ENCODE measurements at places on chromosomes 1 and 21.
A peak's percentile ranks its signal among the peaks of the same experiment; 100 is the strongest.

DNA sequence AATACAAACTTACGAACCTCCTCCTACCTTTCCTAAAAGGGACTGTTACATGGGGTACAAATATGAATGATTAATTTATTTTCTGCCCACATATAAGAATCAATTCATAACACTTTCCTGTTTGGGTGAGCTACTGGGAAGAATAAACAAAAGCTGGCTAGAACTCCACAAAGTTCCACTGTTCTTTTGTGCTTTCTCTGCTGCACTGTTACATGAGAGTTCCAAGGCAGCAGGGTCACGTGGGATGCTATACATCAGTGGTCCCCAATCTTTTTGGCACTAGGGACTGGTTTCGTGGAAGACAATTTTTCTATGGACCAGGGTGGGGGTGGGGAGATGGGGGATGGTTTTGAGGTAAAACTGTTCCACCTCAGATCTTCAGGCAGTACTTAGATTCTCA lies 2.2 kb upstream of the ANGPTL7 start:
- no peak for DNase-seq

GRCh38 chr1:12697397-12697796 lies 18.5 kb upstream of the AADACL3 start:
- peak; percentile 37 for DNase-seq

DNA sequence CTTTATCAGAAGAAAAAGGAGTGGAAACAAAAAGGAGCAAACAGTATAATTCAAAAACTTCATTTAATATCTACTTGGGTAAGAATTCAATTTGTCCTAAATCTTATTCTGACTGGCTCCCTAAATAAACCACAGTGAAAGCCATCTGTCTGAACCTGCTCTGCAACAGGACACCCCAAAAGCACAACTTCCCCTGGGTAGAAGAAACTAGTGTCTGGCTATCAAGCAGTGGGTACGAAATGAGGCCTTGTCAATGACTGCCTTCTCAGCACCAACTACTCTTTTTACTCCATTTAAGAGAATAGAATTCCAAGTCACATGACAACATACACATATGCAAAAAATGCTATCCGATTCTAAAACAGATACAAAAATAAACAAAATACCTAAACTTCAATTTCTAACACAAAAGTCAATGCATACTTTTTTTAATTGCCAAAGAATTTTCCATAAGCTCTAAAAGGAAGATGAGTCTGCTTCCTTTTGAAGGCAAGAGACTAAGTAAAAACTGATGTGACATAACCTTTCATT lies 206.8 kb downstream of the SLC45A1 start:
- DNase-seq: no peak

- DNase-seq: no peak
Observed at GRCh38 chr1:116690849-116691406, 23.4 kb upstream of the IGSF3 start.

GRCh38 chr1:12722626-12723025 lies 6.7 kb downstream of the AADACL3 start:
- no peak for DNase-seq

DNA sequence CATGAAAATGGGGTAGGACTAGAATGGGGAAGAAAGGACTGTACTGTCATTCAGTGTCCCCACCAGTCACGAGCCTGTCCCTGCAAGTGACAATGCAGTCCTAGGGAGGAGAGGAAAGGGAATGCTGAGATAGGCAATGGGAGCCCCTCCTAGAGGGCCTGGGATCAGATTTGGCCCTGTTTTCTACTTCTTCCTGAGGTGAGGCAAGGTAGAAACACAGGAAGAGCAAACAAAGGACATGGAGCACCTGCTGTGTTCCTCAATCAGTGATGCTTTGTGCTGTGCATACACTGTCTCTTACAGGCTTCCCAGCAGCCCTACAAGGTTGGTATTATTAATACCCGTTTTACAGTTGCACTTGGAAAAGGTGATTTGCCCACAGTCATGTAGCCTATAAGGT lies 6.1 kb downstream of the FABP3 start:
- DNase-seq: no peak

- no peak for DNase-seq
Observed at GRCh38 chr1:30099587-30100523, 623.5 kb downstream of the MATN1 start.

GRCh38 chr1:43902058-43902831 lies 31.4 kb upstream of the ARTN start:
- DNase-seq: no peak

DNA sequence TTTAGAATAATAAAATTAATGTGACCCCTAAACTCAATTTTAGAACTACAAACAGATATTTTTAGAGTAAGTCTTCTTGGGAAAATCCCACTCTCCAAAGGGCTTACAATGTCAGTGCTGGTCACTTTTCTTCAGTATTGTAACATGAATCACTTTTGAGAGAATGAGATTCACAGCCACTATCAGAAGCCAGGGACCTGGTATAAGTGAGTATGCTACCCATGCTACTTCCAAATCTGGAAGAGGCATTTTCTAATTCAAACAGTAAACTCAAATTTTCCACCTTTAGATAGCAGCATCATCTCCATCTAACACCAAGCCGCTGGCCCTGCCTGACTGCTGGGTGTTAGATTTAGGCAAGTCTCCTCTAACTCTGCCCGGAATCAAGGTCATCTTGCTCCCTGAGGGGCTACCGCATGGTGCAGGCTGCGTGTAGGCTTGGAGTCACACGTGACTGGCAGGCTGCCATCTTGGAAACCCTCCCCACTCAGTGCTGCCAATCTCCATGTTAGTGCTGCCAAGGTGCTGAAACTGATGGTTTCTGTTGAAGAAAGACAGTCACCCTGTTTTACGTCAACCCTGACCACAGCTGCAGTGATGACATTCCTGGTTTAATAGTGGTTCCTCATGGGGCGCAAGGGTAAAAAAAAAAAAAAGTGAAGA lies 882.9 kb upstream of the B3GALT2 start:
- no peak for DNase-seq

GRCh38 chr1:60073605-60074278 lies at the start of gene C1orf87:
TSS of gene C1orf87 (minus strand) at chr1:60073770. CDS start at chr1:60072643, 1,127 bp downstream.
- no peak for DNase-seq

- no peak for DNase-seq
Observed at GRCh38 chr1:245062741-245063305, 92.0 kb upstream of the KIF26B start.

DNA sequence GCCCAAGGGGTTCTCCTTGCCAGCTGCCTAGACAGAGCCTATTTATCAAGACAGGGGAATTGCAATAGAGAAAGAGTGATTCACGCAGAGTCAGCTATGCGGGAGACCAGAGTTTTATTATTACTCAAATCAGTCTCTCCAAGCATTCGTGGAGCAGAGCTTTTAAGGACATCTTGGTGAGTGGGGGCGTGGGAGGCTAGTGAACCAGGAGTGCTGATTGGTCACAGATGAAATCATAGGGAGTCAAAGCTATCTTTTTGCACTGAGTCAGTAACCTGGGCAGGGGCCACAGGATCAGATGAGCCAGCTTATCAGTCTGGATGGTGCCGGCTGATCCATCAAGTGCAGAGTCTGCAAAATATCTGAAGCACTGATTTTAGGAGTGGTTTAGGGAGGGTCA lies 64.8 kb upstream of the MRPS6 start:
- no peak for DNase-seq

DNA sequence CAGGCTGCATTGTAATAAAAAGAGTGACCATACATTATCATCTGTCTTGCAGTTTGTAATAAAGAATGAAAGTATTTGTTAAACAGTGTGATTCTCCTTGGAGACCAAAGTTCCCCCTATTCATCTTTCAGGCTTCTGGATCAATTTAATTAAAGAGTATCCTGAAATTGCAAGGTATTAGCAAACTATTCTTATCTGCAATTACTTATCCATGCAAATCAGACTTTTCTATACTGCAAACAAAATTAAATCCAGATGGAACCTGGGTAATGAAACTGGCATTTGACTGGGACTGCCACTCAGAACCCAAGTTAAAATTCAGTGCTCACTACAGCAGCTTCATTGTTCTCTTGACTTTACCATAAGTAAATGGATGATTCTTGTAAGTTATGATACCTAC lies 37.1 kb downstream of the JAK1 start:
- DNase-seq: no peak

DNA sequence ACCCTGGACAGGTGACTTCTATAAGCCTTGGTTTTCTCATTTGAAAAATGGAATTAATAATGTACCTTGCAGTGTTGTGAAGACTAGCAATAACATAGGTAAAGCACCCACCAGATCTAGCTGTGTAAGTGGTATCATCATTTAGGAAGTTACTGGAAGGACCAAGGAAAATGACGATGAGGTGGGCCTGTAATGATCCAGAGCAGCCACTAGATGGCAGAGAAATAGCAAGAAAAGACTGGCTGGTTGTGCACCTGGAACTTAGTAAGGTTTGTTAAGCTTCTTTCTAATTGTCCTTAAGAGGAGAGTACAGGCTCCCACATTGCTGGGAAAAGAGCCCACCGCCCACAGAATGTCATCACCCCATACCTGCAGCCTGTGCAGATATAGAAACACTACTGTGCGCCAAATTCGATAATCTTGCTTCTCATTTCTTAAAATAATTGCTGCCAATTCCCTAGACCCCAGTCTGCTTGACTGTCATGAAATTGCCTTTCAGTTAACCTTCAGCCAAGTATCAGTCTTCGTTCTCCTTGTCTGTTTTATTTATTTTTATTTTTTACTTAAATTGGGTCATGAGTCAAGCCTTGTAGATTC lies 37.2 kb downstream of the WNT4 start:
- no peak for DNase-seq

GRCh38 chr1:4584449-4584848 lies 70.0 kb upstream of the AJAP1 start:
- no peak for DNase-seq

DNA sequence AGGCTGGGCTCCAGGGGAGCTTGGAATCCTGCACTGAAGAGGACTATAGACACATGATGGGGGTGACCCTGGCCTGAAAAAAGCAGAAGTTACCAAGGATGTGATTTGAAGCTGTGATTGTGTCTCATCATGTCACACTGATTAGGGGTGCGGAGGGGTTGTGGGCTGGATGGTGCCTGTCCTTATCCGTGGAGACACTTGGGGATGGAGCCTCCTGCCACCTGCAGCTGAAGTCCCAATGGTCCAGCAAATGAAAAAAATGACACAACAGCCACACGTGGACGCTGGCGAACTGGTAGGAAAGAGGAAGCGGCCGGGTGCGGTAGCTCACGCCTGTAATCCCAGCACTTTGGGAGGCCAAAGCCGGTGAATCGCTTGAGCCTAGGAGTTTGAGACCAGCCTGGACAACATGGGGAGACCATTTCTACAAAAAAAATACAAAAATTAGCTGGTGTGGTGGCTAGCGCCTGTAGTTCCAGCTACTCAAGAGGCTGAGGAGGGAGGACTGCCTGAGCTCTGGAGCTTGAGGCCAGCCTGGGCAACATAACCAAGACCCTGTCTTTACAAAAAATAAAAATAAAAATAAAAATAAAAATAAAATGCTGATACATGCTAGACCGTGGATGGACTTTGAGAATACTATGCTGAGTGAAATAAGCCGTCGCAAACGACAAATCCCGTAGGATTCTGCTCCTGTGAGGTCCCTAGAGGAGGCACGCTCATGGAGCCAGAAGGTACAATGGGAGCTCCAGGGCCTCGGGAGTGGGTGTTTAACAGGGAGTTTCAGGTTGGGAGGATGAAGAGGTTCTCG lies 838 bp upstream of the IBA57 start:
- no peak for DNase-seq

GRCh38 chr1:157580179-157580827 lies 17.6 kb downstream of the FCRL4 start:
- DNase-seq: peak; percentile 6

DNA sequence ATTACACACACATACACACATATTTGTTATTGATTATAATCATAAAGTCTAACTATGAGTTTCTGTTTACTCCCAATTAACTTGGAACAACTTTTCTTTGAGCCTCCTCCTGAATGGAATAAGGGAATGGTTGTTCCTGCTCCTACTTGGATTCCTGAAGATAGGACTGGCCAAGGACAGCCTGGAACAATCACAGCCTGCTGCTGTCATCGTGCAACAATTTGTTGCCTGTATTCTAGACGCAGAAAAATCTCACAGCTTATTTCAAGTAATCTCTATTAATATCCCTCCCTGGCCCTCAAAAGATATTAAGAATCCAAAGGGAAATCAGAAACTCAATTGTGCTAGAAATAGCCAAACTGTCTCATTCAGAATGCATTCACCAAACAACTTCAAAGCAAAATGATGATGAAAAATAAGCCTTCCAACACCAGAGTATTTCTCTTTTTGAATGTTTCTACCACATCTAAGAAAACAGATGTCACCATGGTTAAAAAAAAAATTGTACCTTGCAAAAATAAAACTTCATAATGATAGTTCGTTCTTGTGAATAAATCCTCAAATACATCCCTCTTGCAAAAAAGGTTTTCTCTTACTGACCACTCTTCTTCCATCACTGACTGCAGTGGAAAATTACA lies 30.9 kb downstream of the RCAN1 start:
- no peak for DNase-seq

- DNase-seq: no peak
Observed at GRCh38 chr1:236137285-236137852, 5.0 kb upstream of the GPR137B start.

DNA sequence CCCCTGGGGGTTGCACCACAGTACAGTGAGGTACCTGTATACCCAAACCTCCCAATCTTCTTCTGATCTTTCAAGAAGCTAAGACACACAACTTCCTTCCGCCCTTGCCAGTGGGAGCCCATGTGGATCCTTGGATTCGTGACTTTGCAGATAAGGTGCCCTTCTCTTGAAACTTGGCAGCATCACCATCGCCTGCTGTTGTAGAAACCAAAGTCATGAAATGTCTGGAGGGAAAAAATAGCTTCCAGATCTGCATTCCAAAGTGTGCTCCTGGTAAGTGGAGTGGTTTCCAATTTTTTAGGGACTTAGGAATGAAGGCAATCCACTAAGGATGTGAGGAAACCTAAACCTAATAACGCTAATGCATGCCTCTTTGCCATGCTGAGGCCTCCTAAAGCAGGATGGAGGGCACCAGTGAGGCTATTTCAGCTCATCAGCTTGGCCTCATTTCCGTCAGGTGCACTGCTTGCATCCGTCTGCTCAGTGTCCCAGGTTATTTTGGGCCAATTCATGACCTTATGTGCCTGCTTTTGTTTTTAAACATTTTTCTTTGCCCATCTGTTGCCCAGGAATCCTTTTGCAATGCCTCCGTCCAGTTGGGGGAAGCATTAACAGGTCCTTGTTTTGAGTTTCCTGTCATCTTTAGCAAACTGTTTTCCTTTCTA lies 8.2 kb upstream of the EFHD2 start:
- no peak for DNase-seq

All from GM04503 (cell line).